Left forelimb (tissue), 1 donor: ENCODE measurements at places on chromosomes 7 and 10.
A peak's percentile ranks its signal among the peaks of the same experiment; 100 is the strongest.

GRCh38 chr10:118840776-118841468, 86.2 kb upstream of the CACUL1 start:
- DNase-seq = no peak

DNA sequence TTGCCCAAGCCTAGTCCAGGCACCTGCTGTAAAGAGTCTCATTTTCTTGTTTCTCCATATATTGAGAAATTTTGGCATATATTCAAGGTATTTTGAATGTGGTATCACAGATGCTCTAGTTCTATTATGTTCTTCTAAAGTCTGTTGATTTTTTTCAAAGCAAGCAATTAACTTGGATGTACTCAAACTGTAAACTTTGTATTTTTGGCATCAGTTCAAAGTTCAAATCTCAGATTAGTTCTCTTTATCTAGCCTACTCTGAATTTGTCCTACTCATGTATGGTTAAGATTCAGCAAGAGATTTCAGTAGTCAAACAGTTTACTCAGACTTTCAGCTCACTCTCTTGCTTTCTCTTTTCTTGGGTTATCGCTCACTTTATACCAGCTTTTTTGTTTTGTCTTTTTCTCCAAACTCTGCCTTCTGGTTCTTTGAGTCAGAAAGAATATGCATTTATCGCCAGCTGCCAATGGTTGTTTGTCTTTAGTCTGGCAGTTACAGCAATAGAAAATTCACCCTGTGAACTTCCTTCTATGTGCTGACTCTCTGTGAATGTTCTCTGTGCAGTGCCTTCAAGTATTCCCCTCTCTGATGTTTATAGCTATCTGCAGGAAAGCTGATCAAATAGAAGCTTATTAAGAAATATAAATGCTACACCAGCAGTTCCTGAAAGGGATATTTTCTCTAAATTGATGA, 56.0 kb downstream of the ANKRD7 start:
- no peak for DNase-seq

GRCh38 chr10:60495338-60496055, 105.8 kb upstream of the ANK3 start:
- DNase-seq = no peak

- no peak for DNase-seq
Measured at GRCh38 chr7:24896031-24896501, 83.9 kb downstream of the OSBPL3 start.

DNA sequence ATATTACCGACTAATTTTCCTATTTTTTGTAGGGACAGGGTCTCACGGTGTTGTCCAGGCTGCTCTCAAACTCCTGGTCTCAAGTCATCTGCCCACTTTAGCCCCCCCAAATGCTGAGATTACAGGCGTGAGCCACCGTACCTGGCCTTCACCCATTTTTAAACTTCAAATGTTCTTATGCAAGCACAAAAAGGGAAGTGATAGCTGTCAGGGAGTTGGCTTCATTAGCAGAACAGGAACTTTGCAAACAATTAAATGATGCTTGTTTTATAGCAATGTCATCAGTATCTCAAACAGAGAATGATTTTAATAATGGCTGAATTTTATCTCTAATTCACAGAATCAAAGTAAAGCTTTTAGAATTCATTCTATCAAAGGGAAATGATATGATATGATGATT, 49.8 kb upstream of the FAM171A1 start:
- no peak for DNase-seq

DNA sequence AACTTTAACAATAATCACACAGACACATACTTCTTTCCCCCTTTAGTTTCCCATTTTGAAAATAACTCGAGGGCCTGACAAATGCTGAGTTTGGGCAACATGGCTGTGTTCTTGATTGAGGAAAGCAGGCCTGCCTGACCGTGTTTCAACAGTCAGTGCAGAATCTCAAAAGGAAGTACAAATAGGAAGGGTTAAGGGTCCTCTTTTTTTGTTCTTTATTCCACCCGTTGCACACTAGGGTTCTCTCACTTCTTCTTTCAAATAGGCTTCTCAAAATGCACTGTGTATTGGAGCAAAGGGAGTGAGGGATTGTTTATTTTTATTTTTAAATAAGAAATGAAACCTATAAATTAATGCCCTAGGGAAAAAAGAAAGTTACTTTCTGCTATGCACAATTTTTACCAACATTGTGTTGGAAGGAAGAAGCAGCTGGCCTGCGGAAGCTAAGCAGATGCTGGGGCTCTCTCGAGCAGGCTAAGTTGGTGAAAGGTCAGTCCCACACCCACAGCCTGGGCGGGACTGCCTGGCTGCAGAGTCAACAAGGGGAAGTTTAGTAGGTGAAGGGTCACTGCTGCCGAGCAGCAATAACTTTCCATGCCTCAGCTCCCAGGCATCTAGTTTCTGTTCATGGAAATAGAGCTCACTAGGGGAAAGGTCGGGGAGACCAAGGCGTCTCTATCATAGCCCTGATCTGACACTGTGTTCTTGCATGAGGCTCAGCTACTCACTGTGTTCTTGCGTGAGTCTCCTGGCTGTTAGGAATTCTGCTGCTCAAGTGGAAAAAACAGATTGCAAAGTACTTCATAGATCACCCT, 12.2 kb upstream of the PDK4 start:
- peak; percentile 90 for DNase-seq

DNA sequence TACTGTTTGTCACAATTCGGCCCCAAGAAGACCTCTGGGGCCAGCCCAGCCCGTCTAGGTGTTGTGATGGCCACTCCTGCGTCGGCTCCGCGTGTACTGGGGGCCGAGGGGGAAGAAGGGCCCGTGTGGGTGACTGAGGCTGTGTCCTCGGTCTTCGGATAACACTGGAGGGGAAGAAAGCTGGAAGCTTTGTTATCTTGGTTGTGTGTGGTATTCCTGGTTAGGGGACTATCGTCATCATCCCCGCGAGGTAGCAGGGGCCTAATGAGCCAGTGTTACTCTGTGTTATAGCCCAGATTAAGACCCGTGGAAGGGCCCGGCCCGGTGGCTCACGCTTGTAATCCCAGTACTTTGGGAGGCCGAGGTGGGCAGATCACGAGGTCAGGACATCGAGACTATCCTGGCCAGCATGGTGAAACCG, 854 bp downstream of the MTG1 start:
- DNase-seq = no peak

GRCh38 chr7:539731-540411, 20.2 kb upstream of the PDGFA start:
- DNase-seq = no peak

GRCh38 chr10:91556691-91557566, 75.9 kb downstream of the PPP1R3C start:
- no peak for DNase-seq

- DNase-seq = no peak
Measured at GRCh38 chr7:81183326-81183725, 264.5 kb upstream of the SEMA3C start.

DNA sequence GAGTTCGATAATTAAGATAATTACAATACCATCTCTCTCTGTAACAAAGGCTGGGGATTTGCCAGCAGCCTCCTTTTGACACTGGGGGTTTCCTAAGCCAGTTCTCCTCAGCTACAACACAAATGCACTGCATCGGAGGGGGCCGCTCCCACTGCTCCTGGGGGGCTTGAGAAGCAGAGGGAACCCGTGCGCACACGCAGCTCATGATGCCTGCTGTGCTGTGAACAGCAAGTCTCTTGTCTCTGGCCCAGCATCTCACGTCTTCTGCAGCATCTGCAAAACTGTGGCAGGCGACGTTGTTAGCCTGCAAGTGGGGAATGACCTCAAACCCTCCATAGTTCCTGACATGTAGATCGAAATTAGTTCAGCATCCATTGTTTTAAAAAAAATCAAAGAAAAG, 5.5 kb downstream of the VIPR2 start:
- peak; percentile 55 for DNase-seq

DNA sequence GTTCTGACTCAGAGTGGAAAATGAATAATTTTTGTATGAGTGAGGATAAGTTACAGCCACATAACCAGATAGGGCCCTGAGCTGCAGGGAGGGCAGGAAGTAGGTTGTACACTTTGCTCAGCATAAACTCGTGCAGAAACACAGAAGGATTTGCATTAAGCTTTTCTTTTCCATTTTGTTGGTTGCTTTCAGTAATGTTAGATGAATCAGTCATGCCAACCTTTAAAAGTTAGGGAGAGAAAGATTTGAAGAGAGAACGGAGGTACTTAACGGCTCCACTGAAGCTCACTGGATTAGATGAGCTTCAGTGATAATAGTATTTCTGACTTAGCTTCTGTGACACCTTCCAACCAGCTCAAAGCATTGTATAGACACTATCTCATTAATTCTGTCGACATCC, 348.1 kb downstream of the GATA3 start:
- no peak for DNase-seq

- no peak for DNase-seq
Measured at GRCh38 chr10:72738486-72738885, 46.5 kb downstream of the MCU start.

GRCh38 chr10:58109731-58110130, 158.0 kb downstream of the IPMK start:
- no peak for DNase-seq

- no peak for DNase-seq
Measured at GRCh38 chr7:106216517-106216922, 68.3 kb downstream of the NAMPT start.

DNA sequence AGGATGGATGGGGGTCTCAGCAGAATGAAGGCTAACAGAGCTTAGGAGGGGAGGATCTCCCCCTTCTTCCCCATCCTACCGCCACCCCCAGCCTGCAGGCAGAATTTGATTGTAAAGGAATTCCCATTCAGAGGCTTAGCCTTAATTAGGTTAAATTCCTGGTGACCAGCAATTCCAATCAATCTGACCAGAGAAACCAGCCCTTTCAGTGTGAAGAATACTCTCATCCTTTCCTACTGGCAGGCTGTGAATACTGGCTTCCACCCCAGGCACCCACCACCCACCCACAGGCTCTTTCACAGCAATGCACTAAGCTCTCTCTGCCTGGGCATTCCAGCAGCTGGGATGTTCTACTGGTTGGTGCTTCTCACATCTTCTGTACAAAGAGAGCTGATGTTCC, 137.9 kb upstream of the LYZL1 start:
- no peak for DNase-seq

- no peak for DNase-seq
Measured at GRCh38 chr10:28993861-28994260, 295.0 kb upstream of the LYZL1 start.

GRCh38 chr7:73626814-73627213, 2.5 kb upstream of the MLXIPL start:
- no peak for DNase-seq

DNA sequence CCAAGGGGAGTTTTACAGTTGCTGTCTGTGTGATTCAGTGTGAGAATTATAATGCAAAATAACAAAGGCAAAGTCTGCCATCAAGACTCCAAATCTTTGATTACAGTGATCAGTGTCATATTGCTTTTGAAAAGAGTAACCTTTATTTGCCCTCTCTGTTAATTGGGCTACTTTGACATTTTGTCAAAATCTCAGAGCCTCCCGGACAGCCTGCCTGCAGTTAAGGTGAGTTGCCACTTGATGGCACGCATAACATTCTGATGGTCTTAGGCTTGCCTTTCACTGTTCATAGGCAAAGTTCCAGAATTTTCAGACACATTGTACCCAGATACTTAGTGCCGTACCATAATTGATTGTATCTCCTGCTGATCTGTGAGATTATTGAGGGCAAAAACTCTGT, 253.5 kb downstream of the ABCA13 start:
- no peak for DNase-seq

GRCh38 chr7:87129848-87130247, 22.4 kb upstream of the DMTF1 start:
- no peak for DNase-seq

- no peak for DNase-seq
Measured at GRCh38 chr10:93397020-93397419, 85.1 kb downstream of the MYOF start.

GRCh38 chr7:92731335-92732063, 104.9 kb downstream of the CDK6 start:
- DNase-seq = no peak

DNA sequence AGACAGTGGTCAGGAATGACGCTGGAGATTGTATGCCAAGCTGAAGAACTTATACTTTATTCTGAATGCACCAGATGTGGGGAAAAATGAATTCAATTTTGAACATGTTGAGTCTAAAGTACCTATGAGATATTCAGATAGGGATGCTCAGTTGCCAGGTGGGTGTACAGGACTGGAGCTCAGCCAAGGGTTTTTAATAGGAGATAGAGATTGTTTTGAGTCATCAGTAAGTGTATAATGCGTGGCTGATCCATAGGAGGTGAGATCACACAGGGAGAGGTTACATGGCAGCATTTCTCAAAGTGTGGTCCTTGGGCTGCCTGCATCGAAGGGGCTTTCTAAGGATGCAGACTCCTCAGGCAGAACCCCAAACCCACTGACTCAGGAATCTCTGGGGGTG, 6.8 kb upstream of the HIPK2 start:
- DNase-seq = no peak

DNA sequence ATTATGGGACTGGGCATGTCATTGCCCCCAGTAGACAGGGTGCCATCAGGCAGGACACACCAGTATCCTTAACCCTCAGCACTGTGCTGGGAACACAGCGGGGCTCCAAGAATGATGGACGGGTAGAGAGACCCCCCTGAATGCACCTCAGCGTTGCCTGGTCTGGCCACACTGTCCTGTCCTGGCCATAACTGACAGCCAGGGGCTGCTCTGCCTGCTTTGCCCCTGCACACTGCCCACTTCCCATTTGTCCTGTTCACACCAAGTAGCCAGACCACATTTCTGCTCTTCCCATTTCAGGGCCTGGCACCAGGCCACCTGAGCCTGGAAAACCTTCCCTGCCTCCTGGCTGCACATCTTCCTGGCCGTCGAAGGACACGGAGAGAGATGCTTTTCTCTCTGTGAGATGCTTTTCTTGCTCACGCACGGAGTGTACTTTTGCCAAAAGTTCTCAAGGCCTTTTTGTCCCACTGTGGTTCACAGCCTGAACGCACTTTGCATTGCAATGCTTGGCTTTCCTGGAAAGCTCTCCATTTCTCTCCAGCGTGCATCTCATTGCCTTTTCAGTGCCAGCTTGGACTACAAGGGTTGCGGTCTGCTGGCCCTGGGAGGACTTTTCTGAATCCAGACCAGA, 131.0 kb upstream of the EEPD1 start:
- no peak for DNase-seq

GRCh38 chr7:69193061-69193460, 405.2 kb upstream of the AUTS2 start:
- DNase-seq = no peak

GRCh38 chr7:3083350-3083749, 39.7 kb upstream of the CARD11 start:
- no peak for DNase-seq

GRCh38 chr7:114084002-114084471, 165.2 kb upstream of the PPP1R3A start:
- DNase-seq = no peak

DNA sequence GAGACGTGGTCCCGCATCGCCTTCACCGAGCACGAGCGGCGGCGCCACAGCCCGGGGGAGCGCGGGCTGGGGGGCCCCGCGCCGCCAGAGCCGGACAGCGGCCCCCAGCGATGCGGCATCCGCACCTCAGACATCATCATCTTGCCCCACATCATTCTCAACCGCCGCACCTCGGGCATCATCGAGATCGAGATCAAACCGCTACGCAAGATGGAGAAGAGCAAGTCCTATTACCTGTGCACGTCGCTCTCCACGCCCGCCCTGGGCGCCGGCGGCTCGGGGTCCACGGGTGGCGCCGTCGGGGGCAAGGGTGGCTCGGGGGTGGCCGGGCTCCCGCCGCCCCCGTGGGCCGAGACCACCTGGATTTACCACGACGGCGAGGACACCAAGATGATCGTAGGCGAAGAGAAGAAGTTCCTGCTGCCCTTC, 737 bp downstream of the CNNM2 start:
- peak; percentile 66 for DNase-seq
